Stimulated activated CD8-positive, alpha-beta memory T cell treated with anti-CD3 and anti-CD28 coated beads, Interleukin-15, amount 100 ng/mL, for 48 hours (primary cell): ENCODE measurements at places on chromosomes 3 and 15.

- no peak for DNase-seq
Measured at GRCh38 chr3:185699927-185700326, 113.8 kb downstream of the SENP2 start.

- no peak for DNase-seq
Measured at GRCh38 chr3:156732261-156732660, 57.9 kb downstream of the TIPARP start.

GRCh38 chr3:115325539-115325938 lies 178.5 kb upstream of the ZBTB20 start:
- no peak for DNase-seq

DNA sequence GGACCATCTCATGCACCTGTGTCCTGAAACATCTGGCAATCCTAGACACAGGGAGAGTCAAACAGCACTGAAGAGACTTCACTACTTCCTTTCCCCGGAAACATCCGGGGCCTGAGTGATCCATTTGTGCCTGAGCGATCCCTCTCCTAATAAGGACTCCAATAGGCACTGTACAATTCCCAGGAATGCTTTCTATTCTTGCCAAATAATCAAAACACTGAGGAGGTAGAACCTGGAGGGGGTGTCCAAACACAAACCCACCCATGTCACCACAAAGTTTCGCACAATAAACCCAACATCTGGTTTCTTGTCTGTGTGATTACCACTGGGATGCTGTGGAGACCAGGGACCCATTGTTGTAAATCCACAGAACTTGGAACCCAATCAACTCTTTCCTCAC lies 205.0 kb downstream of the OPA1 start:
- no peak for DNase-seq

GRCh38 chr3:51997935-51998596 lies 2.4 kb upstream of the RPL29 start:
- DNase-seq, result no peak

DNA sequence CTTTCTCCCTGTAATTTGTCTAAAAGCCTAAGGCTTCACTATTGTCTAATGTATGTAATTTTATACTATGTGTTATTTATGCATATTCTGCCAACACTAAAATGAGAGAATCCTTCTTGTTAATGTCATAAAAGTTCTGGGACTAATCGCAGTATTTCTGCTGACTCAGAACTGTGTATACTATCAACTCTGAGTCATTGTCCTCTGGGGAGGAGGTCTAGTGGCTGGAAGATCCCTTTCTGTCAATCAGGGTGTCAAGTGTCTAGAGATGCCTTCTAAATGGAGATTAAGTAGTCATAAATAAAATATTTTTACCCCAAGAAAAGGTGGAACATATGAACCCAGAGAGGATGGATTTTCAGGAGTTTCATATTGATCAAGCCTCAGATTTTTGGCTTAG lies 473.4 kb downstream of the AGBL1 start:
- no peak for DNase-seq
